IPS DF 19.7 (cell line): ENCODE measurements at places on chromosomes 7 and 10.
A peak's percentile ranks its signal among the peaks of the same experiment; 100 is the strongest.

GRCh38 chr10:29102233-29102632 lies 186.6 kb upstream of the LYZL1 start:
- DNase-seq: no peak

GRCh38 chr10:102175415-102175814 lies 23.2 kb downstream of the NOLC1 start:
- DNase-seq: no peak

GRCh38 chr7:115728518-115728917 lies 302.0 kb downstream of the TFEC start:
- no peak for DNase-seq

DNA sequence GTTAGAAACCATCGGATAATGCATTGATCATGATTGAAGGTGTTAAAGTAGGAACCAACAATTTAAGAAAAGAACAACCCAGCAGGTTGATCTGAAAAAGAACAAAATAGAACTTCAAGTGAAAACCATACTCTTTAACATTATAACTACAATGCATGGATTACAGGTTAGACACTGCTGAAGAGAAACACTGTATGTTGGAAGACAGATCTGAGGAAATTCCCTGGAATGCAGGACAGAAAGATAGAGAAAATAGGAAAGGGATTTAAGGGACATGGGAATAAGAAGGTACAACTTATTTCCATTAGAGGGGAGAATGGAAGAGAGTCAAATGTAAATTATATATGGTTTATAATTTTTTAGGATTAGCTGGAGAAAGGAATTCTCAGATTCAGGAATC lies 303.3 kb downstream of the DNAJB6 start:
- DNase-seq: no peak

DNA sequence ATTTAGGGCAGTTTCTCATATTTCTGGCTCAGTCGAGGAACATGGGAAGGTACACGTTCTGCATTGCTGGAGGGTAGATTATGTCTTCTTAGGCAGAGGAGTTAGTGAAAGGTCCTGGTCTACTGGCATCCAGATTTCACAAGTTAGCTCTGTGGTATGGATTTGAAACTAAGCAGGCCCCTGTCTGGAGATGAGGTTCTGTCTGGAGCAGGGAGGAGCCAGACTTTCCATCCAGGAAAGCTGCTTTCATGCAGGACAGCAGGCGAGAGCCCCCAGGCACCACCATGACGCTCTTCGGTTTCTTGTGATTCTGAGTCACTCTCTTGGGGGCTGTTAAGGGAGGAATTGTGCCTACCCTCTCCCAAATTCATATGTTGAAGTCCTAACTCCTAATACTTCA lies 184.3 kb downstream of the KIAA1217 start:
- no peak for DNase-seq

GRCh38 chr7:9091282-9091681 lies 657.9 kb downstream of the NXPH1 start:
- DNase-seq: no peak

- DNase-seq: no peak
Measured at GRCh38 chr10:62689712-62690111, 114.8 kb upstream of the ADO start.

- DNase-seq: no peak
Measured at GRCh38 chr10:103373544-103373943, 5.8 kb downstream of the TAF5 start.

DNA sequence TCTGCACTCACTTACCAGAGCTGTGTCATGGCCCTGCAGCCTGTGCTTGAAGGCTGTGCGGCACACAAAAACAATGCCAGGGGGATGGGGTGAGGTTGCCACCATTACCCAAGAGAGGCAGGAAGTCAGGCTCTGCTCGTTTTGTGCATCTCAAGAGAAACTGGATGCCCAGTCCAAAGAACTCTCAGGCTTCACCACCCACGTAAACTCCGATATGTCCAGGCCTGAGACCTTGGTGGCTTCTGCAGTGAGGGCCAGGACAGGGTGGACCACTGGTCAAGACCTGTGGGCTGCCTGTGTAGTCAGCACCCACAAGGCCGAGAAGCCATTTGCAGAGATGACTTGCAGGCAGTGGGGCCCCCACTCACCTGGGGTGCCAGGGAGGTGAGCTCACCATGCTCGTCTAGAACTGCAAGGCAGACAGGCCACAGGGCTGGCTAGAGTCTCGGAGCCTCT lies 54.7 kb upstream of the EBF3 start:
- DNase-seq: no peak

DNA sequence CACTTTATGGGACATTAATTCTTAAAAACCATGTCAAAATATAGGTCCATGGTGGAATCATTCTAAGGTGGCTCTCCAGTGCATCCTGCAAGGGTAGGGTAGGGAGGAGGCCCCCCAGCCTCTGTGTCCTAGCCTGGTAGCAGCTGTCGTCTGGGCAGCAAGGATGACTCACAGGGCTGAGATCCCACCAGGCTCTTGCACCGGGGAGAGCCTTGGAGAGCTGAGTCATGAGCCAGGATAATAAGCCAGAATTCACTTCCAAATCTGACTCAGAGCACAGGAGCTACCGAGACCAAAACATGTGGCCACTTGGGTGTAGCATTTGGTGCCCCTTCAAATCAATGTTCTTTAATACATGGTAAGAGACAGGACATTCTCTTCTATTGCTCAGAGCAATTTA lies 298.5 kb downstream of the NEBL start:
- DNase-seq: no peak

DNA sequence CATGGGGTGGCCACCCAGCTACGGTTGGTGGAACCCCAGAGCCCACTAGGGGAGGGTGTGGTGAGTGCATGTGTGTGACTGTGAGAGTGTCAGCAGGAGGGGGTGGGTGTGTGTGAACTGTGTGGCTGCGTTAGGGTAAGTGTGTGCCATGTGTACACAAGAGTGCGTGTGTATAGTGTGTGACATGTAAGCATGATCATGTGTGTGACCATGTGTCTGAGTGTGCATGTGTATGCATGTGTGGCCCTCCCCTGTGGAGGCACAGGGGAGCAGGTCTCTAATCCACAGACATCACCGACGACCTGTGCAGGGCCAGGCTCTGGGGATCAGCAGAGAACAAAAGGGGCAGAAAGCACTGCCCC lies 3.5 kb upstream of the CFAP46 start:
- DNase-seq: no peak

- no peak for DNase-seq
Measured at GRCh38 chr7:101924171-101924570, 106.7 kb downstream of the CUX1 start.

GRCh38 chr10:44983895-44984278 lies 5.3 kb upstream of the DEPP1 start:
- no peak for DNase-seq

DNA sequence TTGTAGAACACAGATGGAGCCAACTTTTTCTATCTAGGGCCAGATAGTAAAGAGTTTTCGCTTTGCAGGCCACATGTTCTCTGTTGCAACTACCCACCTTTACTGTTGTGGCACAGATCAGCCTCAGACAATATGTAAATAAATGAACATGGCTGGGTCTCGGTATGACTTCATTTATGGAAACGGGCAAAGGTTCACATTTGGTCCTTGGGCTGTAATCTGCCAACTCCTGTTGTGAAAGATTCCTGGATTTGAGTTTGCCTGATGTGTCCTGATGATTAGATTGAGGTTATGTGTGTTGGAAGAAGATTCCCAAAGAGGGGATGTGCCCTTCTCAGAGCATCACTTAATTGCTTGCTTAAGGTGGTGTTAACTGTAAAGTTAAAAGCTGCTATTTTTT lies 38.2 kb downstream of the RBM20 start:
- no peak for DNase-seq

GRCh38 chr7:82286096-82286797 lies 157.3 kb downstream of the CACNA2D1 start:
- DNase-seq: no peak

GRCh38 chr7:71348821-71349681 lies 217.1 kb downstream of the GALNT17 start:
- no peak for DNase-seq

DNA sequence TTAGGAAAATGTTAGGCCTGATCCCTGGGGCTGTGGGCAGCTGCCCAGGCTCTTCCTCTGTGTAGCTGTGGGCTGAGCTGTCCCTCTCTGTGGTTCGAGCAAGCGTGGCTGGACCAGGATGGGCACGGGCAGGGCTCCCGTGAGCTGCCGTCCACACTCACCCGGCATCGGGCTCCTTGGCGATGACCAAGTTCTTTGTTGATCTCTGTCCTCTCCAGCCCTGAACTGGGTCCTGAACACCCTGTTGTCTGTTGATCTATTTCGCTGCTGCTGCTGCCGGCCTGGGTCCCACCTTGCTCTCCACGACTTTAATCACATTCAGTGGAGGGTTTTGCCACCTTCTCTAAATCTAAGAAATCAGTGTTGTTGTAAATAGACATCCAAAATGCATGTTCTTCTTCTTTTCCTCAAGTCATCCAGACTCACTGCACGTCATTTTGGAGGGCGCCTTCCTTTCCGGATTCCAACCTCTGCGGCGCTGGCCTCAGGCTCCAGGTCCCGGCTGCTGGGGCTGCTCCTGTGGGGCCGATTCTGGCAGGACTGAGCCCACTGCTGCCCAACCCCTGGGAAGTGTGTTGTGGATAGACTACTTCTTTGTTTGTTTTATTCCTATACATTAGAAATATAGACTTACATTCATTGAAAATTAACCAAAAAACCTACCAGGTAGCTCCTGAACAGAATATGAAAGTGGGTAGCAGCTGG lies 100.6 kb downstream of the DYNC2I1 start:
- no peak for DNase-seq

DNA sequence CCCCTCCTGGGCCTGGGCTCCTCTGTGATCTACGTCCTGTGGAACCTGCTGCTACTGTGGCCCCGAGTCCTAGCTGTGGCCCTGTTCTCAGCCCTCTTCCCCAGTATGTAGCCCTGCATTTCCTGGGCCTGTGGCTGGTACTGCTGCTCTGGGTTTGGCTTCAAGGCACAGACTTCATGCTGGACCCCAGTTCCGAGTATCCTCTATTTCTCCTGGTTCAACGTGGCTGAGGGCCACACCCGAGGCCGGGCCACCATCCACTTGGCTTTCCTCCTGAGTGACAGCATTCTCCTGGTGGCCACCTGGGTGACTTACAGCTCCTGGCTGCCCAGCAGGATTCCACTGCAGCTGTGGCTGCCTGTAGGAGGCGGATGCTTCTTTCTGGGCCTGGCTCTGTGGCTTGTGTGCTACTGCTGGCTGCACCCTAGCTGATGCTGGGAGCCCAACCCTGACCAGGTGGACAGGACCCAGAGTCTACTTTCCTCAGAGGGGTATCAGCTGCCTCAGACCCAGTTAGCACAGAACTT lies 37.8 kb upstream of the MMD2 start:
- DNase-seq: no peak

DNA sequence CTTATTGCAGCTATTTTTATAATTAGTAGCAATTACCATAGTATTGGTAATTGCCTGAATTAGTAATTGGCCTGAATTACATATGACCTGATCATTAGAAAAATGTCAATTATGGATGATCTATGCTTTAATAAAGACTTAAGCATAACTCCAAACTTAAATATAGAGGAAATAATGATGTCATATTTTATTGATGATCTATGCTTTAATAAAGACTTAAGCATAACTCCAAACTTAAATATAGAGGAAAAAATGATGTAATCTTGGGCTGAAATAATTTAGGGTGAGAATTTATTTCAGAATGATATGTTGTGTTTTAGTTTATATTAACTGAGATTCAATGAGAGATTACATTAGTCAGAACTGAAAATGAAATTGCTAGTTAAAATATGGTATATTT lies 266.0 kb upstream of the DKK1 start:
- DNase-seq: no peak

DNA sequence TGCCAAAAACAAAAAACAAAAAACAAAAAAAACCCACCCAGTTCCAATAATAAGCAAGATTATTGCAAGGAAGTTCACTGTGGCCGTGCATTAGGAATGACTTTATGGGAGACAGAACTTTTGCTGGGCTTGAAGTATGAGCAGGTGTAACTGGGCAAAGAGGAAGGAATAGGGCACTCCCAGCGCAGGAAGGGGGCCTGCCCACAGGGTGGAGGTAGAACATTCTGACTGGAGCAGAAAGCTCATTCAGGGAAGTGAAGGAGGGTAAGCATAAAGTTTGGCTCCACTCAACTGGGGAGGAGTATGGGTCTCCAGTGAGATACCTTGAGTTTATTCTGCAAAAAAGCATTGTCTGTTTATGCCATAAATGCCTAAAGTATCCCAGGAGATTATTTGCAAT lies 42.1 kb upstream of the WIPF3 start:
- DNase-seq: peak; percentile 17

GRCh38 chr7:2613931-2614600 lies 17.7 kb upstream of the TTYH3 start:
- no peak for DNase-seq

- no peak for DNase-seq
Measured at GRCh38 chr10:103556383-103557007, 63.0 kb downstream of the NEURL1 start.

GRCh38 chr10:86287110-86287793 lies 79.3 kb downstream of the GRID1 start:
- no peak for DNase-seq
